ENCODE measurements at places on chromosomes 1 and 21.

GRCh38 chr1:215256936-215257679, 174.6 kb downstream of the KCNK2 start:
- DNase-seq, result no peak

DNA sequence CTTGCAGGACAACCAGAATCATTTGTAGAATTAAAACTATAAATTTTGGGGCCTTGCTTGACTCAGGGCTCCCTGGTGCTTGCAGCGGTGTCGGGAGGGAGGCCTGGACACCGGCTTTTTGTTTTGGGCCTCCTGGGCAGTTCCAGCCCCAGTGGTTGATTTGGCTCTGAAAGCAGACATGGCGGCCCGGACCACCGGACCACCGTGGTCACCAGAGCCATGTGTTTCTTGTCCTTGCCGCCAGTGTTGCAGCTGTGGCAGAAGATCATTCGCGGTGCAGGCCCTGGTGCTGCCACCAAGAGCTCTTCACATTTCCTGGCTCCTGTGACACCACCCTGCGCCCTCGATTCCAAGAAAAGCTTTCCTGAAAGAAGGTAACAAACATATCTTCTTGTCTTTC, 484.8 kb downstream of the BRINP3 start:
- DNase-seq, result no peak

DNA sequence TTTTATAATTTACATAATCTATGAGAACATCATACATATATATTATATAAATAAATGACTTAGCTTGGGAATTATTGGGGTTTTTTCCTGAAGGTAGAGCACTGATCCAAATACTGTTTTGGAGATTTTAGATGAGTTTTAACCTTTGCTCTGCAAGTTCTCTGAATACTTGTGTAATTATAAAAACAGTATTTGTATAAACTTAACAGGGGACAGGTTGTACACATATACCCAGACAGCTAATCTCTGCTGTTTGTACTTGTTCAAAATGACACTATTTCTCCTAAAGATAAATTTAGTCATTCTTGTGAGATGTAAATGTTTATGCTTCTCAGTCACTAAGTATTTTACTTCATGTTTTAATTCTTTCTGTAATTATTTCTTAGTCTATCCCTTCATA, 8.7 kb downstream of the AGL start:
- no peak for DNase-seq

DNA sequence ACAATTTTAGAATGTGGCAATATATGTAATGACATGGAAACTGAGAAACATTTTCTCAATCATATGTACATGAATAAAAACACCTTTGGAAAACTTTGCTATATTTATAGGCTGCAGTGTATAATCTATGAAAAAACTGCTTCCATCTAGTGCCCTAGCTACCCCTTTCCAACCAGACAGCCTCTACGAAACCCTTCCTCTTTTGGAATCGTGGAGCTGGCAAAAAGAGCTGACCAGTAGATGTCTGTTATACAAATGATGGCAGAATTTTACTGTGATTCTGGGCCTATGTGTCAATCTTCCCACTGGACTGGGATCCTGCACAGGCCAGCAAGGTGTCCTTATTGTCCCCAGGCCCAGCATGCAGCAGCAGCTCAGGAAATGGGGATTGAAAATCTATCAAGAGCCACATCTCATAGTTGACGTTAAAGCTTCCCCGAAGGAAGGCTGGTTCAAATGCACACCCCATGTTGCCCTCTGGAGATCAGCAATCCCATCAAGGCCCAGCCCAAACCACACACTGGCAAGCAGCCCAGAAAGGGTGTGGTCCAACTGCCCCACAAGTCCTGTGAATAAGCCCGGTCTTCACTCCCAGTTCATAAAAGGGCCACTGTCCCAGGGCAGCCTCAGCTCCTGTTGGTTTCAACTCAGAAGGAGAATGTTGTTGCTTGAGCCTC, 8.8 kb upstream of the FAM20B start:
- peak; percentile 66 for DNase-seq

DNA sequence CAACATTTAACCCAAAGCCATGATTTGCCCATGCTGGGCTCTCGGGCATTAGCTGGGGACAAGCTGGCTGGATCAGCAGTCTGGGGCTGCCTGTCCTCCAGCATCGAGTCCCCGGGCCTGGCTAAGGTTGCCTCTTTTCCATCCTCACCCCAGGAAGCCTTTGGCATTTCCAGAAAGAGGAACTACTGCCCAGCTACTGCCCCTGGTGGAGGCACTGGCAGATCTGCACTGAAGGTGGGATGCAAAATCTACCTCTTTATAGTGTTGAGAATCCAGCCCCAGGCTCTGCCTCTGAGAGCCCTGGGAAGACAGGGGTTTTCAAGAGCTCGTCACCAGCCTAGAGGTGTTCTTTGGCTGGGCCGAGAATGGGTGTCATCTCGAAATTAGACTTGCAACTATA, 635.9 kb downstream of the MATN1 start:
- no peak for DNase-seq

GRCh38 chr21:40837456-40837855, 9.5 kb downstream of the DSCAM start:
- peak; percentile 25 for DNase-seq
